ENCODE measurements at places on chromosomes 2 and 18.

DNA sequence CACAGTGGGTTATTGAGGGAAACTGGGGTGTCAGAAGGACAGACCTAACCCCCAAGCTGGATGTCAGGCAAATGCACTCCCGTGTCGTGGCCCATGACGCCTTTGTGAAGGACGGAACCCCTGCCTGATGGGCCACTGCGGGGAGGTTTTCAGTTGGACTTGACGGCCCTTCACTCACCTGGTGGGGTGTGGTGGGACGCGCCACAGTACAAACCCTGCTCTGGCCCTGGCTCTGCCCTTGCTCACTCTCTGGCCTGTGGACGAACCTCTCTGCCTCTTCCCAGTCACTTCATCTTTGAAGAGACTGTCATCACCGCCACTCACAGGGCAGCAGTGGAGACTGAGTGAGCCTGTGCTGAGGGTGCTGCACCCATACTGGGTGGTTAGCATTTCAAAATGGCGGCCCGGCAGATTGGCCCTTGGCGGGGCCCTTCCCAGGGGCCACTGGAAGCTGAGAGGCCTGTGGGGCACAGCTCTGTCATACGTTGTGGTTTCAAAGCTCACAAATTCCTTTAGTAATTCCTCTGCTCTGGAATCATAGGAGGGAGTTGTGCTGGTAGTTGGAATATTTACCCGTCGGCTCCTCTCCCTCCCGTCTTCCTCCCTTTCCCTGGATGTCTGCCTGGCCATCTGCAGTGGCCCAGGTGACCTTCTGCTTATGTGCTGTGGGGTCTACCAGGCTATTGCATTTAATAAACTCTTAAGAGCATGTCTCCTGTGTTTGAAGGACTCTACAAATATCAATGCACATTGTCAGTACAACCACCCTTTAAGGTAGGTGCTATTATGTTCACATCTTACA is 200.6 kb downstream of the CTIF start:
- no peak for DNase-seq

DNA sequence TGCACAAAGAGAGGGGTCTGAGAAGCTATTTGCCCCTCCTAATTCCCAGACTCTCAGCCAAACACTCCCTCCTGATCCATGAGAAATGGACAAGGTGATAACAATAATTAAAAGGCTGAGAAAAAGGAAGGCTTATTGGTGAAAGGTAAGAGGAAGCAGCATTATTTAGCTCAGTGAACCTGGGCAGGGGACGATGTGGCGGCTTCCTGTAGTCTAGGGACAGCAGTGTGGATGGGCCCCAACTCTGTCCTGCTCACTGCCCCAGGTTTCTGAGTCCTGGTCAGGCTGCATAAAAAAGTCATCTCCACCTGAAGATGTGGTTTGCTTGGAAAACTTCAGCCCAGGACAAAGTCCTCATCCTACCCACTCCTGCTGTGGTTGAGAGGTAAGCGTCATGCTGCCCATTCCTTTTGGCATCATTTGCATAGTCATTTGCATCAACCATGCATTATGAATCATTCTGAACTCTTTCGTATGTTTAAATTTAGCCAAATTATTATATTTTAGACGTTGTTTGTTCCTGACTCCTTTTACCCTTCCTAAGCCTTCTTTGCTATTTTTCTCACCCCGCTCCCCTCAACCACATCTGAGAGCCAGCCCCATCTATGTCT is 126.8 kb downstream of the CLIP4 start:
- DNase-seq = no peak

- no peak for DNase-seq
Observed at GRCh38 chr2:20433249-20433648, 13.6 kb upstream of the RHOB start.

DNA sequence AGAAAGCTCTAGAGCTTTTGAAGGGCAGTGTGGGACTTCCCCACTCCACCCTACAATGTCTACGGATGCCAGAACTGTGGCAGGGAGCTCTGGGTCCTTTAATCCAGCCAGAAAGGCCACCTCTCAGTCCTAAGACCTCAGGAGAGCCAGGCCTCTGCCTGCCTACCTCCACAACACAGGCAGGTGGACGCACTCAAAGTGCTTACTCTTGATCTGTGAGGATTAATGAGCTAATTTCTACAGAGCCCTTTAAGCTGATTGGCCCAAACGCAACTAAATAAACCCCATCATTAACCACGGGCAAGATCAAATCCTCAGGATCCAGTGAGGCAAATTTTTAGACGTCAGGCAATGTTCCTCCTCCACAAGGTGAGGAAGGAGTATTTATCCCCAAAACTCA is 8.1 kb downstream of the STK39 start:
- no peak for DNase-seq

GRCh38 chr2:227482638-227483340 is 10.8 kb downstream of the AGFG1 start:
- DNase-seq = peak; percentile 53

GRCh38 chr2:111244864-111245263 is 124.2 kb downstream of the BCL2L11 start:
- no peak for DNase-seq

GRCh38 chr18:51921862-51922261 is 418.1 kb upstream of the DCC start:
- DNase-seq = no peak

DNA sequence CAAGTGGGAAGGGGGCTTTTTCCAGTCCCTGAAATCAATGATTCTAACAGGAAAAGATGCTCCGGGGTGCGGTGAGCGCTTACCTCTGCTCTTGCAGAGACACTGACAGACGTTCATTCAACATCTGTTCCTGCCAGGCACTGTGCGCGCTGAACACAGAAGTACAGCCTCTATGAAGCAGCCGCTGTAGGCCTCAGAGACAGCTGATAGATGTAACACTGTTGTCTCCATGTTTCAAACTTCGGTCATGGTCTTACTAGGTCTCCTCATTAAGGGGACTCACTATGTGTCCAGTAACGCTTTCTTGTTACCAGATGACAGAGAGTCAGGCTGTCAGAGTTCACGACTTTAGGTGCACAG is 649 bp upstream of the CLIP4 start:
- no peak for DNase-seq

DNA sequence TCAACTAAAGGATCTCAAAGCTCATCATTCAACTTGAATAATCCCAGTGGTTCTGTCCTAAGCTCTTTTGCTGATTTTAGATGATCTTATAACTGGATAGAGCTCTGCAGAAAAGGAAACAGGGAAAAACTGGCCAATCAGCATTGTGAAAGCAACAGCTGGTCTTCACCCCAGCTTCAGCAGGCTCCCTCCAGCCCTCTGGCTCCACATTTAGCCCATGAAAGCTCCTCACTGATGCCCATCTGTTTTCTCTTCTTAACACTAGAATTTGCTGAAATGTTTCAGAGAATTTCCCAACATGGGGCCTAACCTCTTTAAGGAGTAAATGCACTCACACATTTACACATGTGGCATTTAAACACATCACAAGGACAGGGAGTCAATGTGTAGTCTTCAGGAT is 223.3 kb downstream of the CNTNAP5 start:
- no peak for DNase-seq

GRCh38 chr2:6877402-6878304 is at the start of gene RSAD2:
Gene RSAD2 (plus strand): TSS chr2:6877777. CDS start chr2:6877801, 24 bp downstream.
- DNase-seq = peak; percentile 87

GRCh38 chr18:52694804-52695203 is 354.8 kb downstream of the DCC start:
- DNase-seq = no peak
